ENCODE measurements at places on chromosomes 4 and X.
A peak's percentile ranks its signal among the peaks of the same experiment; 100 is the strongest.

DNA sequence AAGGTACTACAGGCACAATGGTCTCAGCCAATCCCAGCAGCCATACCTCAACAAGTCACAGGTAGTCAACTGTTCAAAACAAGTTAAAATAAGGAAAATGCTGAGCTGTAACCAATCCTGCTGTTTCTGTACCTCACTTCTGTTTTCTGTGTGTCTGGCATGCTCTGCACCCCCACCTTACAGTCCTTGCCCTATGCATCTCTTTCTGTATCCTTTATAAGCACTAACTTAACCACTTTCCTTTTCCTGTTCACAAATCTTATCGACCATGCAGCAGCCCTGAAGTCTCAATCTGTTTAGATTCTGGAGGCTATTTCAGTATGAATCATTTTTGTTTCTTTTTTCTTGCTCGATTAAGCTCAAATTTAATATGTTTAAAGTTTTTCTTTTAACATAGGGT is 12.5 kb upstream of the FAM13A start:
- no peak for DNase-seq

DNA sequence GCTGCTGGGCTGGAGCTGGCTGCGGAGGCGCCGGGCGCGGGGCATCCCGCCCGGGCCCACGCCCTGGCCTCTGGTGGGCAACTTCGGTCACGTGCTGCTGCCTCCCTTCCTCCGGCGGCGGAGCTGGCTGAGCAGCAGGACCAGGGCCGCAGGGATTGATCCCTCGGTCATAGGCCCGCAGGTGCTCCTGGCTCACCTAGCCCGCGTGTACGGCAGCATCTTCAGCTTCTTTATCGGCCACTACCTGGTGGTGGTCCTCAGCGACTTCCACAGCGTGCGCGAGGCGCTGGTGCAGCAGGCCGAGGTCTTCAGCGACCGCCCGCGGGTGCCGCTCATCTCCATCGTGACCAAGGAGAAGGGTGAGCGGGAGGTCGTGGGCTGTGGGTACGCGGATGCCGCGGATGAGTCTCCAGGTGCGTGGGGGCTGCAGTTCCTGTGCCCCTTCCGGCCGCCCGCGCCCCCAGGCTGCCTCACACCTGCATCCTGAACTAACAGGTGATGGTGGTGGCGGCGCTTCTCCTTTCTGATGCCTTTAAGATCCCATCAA is 499 bp downstream of the CYP2U1 start:
- no peak for DNase-seq

GRCh38 chrX:16144420-16144819 is 21.1 kb downstream of the GRPR start:
- no peak for DNase-seq

DNA sequence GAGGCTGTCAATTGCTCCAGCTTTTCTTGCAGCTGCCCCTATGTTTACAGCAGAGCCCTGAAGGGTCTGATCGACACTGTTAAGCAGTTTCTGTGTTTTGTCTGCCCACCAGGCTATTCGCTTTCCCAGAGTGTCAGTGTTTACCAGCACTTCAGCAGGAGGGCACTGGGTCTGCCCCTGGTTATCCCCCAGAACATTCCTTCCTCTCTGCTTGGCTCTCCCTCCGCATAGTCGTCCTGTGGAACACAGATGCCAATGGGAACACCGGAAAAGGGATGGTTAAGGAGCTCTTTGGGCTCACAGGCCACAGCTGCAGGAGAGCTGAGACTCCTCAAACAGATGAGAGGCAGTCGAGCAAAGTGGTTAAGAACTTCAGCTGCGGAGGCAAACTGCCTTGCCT is 71.3 kb upstream of the FBXW7 start:
- DNase-seq, result no peak

DNA sequence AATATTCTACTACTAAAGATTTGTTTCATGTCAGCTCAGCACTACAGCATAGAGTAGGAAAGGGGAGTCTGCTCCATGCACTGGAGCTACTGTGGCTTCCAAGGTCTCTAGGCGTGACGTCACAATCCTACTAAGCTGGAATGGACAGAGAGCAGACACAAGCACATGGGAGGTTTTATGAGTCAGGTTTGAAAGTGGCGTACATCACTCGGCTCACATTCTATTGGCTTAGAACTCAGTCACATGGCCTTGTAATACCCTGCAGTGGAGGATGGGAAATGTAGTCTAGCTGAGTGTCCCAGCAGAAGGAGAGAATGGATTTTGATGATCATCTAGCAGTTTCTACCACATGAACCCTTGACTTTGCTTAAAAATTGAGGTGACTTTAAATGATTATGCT is 624.8 kb upstream of the ATOH1 start:
- no peak for DNase-seq

GRCh38 chr4:183875251-183875825 is 29.8 kb upstream of the STOX2 start:
- no peak for DNase-seq

- no peak for DNase-seq
Observed at GRCh38 chrX:74248889-74249288, 55.1 kb upstream of the ZCCHC13 start.

DNA sequence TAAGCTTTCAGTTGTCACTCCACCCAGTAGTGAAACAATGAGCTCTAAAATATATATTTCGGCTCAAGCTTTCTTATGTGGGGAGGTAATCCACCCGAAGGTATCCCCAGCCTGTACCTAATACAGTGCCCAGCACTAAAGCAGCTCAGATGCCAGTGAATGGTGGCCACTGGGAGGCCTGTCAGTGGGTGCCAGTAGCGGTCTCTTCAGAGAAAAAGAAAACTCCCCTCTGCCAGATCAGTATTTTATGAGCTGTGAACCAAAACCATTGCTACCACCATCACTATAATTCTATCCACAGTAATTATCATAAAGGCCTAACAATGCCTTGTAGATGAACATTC is 835 bp upstream of the NFKB1 start:
- peak; percentile 2 for DNase-seq

DNA sequence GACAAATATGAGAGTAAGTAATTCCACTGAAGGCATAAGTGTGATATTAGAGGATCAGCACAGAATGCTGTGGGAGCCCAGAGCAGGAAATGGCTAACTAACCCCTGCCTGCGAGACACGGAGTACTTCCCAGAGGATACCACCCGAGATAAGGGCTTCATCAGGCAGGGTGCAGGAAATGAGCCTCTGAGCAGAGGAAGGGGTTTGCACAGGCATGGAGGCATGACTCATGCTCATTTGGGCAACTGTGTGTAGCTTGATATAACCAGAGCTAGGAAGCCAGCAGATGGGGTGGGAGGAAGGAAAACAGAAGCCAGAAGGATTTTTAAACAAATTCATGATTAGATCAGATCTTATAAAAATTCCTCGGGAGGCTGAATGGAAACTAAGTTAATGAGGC is 70.0 kb upstream of the TSPAN5 start:
- peak; percentile 45 for DNase-seq

GRCh38 chr4:18626366-18626765 is 604.8 kb upstream of the LCORL start:
- DNase-seq, result no peak

DNA sequence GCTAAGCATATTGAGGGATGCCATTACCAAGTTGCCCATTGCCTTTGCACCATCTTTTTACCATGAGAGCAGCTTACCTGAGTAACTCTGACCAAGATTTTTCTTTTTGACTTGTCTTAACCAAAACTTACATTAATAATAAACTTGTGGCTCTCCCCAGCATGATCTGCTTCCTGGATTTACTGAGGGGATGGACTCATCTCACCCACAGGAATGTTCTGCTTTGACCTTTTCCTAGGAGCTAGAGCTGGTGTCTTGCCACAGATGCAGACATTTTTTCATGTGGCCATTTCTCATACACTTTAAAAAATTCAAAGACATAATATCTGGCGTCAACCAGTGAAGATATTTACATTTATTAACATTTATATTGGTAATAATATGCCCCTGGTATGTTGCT is 79.2 kb upstream of the EFHC2 start:
- DNase-seq, result peak; percentile 2

DNA sequence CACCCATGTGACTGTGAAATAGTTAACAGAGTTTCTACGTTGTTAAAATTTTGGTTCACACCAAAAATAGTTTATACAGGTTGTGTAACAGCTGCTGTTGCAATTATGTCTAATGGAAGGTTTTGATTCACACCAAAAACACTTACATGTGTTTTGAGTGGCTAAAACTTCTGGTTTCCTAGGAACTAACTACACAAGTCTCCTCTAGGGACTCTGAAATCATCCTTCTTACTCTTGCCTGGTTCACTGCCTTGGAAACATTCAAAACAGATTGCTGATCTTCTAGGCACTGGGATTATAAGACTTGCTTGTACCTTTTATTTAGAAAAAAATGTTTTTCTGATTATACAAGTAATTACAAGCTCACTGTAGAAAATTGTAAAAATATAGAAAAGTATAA is 14.9 kb upstream of the MORC4 start:
- no peak for DNase-seq

DNA sequence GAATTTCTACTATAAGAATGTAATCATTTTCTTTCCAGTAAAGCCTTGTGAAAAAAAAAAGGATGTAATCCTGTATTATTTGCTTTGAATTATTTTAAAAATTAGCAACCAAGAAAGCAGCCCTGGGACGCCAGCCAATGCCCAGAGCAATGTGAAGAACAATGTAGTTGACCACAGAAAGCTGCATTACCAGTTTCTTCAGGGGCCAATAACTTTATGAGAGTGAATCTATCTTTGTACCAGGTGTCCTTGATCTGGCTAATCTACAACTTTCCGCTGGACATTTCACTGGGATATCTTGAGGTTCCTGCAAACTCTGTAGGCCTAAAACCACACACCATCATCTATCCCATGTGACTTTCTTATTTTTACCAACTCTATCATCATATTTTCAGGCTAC is 7.6 kb upstream of the KLHL2 start:
- DNase-seq, result no peak

- no peak for DNase-seq
Observed at GRCh38 chr4:186930024-186930423, 206.4 kb upstream of the FAT1 start.

- DNase-seq, result no peak
Observed at GRCh38 chr4:173537613-173538147, 7.7 kb upstream of the HAND2 start.

Data from HTR-8/SVneo (cell line).